Activated naive CD8-positive, alpha-beta T cell treated with anti-CD3 and anti-CD28 coated beads, Interleukin-2, amount 50 U/mL, for 16 hours (primary cell): ENCODE measurements at places on chromosomes 7 and 10.

DNA sequence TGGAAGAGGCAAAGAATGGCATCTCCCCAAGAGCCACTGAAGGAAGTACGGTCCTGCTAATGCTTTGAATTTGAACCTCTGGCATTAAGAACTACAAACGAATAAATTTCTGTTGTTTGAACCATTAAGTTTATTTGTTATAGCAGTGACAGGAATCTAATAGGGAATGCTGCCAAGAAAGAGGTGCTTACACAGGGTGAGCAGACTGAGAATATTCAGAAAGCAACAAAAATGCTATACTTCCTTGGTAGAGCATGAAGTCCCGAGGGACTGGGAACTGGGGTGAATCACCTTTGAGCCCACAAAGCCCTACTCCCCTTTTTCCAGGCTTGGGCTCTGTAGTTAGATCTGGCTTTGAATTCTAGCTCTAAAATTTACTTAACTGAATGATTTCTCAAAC lies 45.0 kb downstream of the PANK1 start:
- DNase-seq, result no peak

DNA sequence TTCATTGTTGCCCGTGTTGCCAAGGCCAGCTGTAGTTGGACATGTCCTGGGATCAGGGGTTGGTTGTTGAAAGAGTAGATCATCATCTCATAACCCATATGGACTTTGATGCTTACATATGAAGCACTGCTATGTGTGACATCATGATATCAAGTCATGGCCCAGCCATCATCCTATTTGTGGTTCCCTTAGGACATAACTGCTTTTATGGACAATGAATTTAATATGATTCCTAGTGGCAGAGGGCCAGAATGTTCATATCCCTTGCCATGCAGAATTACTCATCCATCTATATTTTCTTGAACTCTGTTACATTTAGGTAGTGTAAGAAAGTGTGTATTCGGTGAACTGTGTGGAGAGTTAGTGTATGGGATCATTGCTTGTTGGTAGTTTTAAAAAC lies 343.9 kb upstream of the LRGUK start:
- no peak for DNase-seq

- DNase-seq, result no peak
Observed at GRCh38 chr10:117748058-117748457, 205.5 kb downstream of the EMX2 start.

- no peak for DNase-seq
Observed at GRCh38 chr10:129564923-129565322, 97.9 kb downstream of the MGMT start.

GRCh38 chr10:31215052-31215451 lies 104.0 kb upstream of the ZEB1 start:
- DNase-seq, result no peak

GRCh38 chr10:123685260-123685659 lies 19.1 kb downstream of the GPR26 start:
- DNase-seq, result no peak

DNA sequence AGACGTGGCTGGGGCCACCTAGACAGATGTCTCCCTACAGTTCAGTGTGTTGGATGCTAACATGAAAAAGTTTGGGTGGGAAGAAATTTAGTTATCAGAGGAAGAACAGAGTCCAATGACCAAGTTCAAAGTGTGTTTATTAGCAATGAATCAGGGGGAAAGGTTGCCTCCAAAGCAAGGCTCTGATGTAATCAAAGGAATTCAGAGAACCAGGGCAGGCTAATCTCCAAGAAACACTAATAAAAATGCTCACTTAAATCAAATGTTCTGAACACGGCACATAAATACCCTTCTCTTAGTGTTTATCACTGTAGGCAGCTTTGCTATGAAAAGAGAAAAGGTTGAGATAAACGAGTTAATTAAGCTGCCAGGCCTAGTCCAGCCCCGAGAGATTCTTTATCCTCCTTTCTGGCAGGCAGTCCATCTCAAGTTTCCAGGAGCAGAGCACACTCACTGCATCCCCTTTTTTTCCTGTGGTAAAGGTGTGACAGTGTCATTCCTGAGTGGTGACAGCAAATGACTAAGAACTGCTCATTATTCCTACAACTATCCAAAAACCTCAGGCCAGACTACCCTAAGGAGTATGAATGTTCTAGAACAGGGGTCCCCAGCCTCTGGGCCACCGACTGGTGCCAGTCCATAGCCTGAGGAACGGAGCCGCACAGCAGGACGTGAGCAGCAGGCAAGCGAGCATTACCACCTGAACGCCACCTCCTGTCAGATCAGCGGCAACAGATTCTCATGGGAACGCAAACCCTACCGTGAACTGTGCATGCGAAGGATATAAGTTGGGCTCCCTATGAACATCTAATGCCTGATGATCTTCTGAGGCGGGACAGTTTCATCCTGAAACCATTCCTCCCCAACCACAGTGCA lies 66.9 kb upstream of the FHIP2A start:
- DNase-seq, result no peak
